CD8-positive, alpha-beta memory T cell (primary cell): ENCODE measurements at places on chromosomes 1 and 21. TPM values are rescaled to one million over a fixed set of nuclear protein-coding genes. Genes with fewer than 3 reads are reported as not detected.
A peak's percentile ranks its signal among the peaks of the same experiment; 100 is the strongest.

- H3K27ac ChIP-seq, result peak overlapping the region; percentile 64
- H3K4me3 ChIP-seq, result peak overlapping the region; percentile 33
- H3K36me3 ChIP-seq, result no peaks in the 10 kb centered on the region
- no peak for DNase-seq
- H3K4me1 ChIP-seq, result peaks cover 43% of the 10 kb centered on the region
These were observed 130.9 kb upstream of the SAMSN1 start for GRCh38 chr21:14677013-14677412.

DNA sequence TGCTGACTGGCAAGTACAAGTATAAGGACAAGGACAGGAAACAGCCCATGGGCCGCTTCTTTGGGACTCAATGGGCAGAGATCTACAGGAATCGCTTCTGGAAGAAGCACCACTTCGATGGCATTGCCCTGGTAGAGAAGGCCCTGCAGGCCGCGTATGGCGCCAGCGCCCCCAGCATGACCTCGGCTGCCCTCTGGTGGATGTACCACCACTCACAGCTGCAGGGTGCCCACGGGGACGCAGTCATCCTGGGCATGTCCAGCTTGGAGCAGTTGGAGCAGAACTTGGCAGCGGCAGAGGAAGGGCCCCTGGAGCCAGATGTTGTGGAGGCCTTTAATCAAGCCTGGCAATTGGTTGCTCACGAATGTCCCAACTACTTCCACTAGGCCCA, 32.0 kb downstream of the SLC16A1 start:
- H3K4me3 ChIP-seq, result no peak overlapping the region
- no peaks in the 10 kb centered on the region for H3K36me3 ChIP-seq
- H3K27me3 ChIP-seq, result no peaks in the 10 kb centered on the region
- DNase-seq, result no peak

The SELENBP1 gene
- not detected for total RNA-seq

DNA sequence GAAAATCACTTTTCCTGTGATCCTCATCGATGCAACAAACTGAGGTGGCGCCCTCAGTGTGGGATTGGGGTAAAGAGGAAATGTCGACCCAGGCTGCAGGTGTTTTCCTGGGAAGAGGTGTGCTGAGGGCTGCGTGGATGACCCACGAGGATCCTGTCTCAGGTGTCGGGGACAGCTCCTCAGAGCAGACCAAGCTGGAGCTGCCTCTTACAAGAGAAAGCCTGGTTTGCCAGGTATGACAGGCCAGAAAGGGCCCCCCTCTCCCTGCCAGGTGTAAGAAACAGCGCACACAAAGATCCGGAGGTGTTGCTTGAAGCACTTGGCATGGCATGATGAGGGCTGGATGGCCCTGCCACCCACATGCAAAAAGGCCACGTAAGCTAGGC, 12.6 kb downstream of the FHAD1 start:
- H3K4me1 ChIP-seq, result no peaks in the 10 kb centered on the region
- DNase-seq, result no peak
- no peak overlapping the region for H3K27ac ChIP-seq
- no peak overlapping the region for H3K4me3 ChIP-seq

DNA sequence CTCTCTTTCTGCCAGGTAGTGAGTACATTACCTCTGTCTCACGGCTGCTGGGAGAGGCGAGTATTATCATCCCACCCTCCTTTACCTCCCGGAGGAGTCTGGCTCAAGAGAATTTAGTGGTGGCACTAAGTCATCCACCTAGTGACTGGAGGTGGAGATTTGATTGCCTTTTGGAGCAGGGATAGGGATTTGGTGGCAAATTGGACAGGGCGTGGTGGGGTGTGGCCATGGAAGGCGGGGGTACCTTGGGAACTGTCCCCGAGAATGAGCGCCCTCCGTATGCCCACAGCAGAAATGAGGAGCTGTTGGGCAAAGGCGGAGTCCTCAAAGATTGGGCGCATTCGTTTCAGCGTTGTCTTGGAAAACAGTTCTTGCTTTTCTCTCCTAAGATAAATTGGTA, 32.1 kb upstream of the HMGN1 start:
- H3K27ac ChIP-seq, result peak overlapping the region; percentile 94
- H3K4me3 ChIP-seq, result peak overlapping the region; percentile 99
- H3K4me1 ChIP-seq, result peaks cover 14% of the 10 kb centered on the region
- H3K36me3 ChIP-seq, result no peaks in the 10 kb centered on the region

GRCh38 chr1:169707912-169708604, 3.4 kb downstream of the SELL start:
- no peaks in the 10 kb centered on the region for H3K27me3 ChIP-seq
- H3K27ac ChIP-seq, result no peak overlapping the region
- DNase-seq, result peak; percentile 59

The ADAM15 gene
- 36.9 TPM for total RNA-seq

The S100A14 gene
- not detected for total RNA-seq

DNA sequence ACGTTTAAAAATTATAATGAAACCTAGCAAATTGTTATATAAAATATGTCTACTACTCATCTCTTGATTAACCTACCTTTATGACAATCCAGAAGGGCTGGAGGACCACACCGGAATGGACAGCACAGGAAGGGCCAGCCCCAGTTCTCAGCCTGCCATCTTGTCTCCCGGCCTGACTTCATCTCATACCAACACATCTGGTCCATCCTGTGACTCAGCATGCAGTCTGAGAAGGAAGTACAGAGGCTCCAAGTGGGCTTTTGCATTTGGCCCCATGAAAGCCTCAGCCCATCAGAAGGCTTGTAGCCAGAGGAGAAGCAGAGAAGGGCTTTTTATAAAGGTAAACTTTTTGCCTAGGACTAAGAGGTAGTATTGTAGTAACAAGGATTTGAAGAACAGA, 436.6 kb downstream of the MRPL39 start:
- no peak overlapping the region for H3K4me3 ChIP-seq
- DNase-seq, result no peak
- H3K36me3 ChIP-seq, result no peaks in the 10 kb centered on the region

The AMY1A gene
- total RNA-seq, result not detected

DNA sequence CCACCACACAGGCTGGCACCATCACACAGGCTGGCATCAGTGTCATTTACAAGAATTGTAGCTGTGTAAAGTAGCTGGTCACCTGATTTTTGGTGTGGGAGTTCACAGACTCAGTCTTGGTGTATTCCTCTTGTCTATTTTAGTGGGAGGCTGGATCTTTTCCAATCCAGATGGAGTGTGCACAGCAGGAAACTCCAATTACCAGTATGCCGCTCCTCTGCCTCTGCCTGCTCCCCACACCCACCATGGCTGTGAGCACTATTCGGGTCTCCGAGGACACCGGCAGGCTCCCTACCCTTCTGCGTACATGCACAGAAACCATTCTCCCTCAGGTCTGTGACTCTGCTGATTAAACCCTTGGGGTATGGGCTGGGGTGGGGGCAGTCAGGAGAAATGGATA, 24.2 kb downstream of the TBX19 start:
- DNase-seq, result no peak
- no peak overlapping the region for H3K27ac ChIP-seq
- no peaks in the 10 kb centered on the region for H3K4me1 ChIP-seq
- no peak overlapping the region for H3K4me3 ChIP-seq

- H3K27ac ChIP-seq, result peak overlapping the region; percentile 82
- H3K36me3 ChIP-seq, result peaks cover 1% of the 10 kb centered on the region
- DNase-seq, result no peak
- H3K4me1 ChIP-seq, result peaks cover 42% of the 10 kb centered on the region
These were observed 1.3 kb downstream of the PUM1 start for GRCh38 chr1:31064111-31064717.

GRCh38 chr1:156740237-156740740, 599 bp downstream of the MRPL24 start:
- peaks cover 18% of the 10 kb centered on the region for H3K36me3 ChIP-seq
- DNase-seq, result no peak
- H3K27me3 ChIP-seq, result no peaks in the 10 kb centered on the region
- H3K4me1 ChIP-seq, result peaks cover 23% of the 10 kb centered on the region
